ENCODE measurements at places on chromosomes 7 and 10.

GRCh38 chr7:98300595-98301372 lies 19.3 kb downstream of the BRI3 start:
- no peaks in the 10 kb centered on the region for H3K27me3 ChIP-seq
- no peak for DNase-seq
- peaks cover 4% of the 10 kb centered on the region for H3K4me1 ChIP-seq
- H3K4me3 ChIP-seq: no peak overlapping the region

- H3K4me1 ChIP-seq: no peaks in the 10 kb centered on the region
- H3K27ac ChIP-seq: no peak overlapping the region
These were observed 31.5 kb upstream of the OPTN start for GRCh38 chr10:13068484-13068883.

GRCh38 chr10:62045765-62046521 lies 144.4 kb downstream of the ARID5B start:
- peaks cover 5% of the 10 kb centered on the region for H3K36me3 ChIP-seq
- H3K27ac ChIP-seq: peak overlapping the region; percentile 90
- no peak for DNase-seq

GRCh38 chr10:130747946-130748345 lies 563.6 kb downstream of the TCERG1L start:
- no peak for DNase-seq
- H3K27ac ChIP-seq: no peak overlapping the region
- no peaks in the 10 kb centered on the region for H3K4me1 ChIP-seq
- H3K4me3 ChIP-seq: no peak overlapping the region
- no peaks in the 10 kb centered on the region for H3K36me3 ChIP-seq

DNA sequence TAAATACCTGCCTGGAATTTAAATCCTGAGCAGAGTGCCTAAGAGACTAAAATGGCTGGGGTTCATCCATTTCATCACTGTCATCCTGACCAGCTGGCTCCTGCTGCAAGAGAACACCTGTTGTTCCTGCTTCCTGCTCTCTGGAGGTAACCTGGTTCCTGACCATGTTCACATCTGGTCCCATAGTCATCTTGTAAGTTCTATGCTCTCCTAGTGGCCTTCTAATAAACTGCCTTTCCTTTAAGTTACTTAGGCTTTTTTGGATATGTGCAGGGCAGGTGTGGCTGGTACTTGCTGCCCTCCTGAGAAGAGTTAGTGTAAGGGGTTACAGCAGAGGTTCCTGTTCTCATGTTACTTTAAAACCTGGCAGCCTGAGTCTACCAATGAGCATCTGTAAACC lies 80.0 kb downstream of the NRCAM start:
- no peaks in the 10 kb centered on the region for H3K4me1 ChIP-seq
- peaks cover 4% of the 10 kb centered on the region for H3K27me3 ChIP-seq
- no peak overlapping the region for H3K27ac ChIP-seq
- H3K4me3 ChIP-seq: no peak overlapping the region

GRCh38 chr10:34121781-34122622 lies 693.1 kb downstream of the PARD3 start:
- DNase-seq: no peak
- no peak overlapping the region for H3K27ac ChIP-seq
- H3K4me3 ChIP-seq: peak overlapping the region; percentile 38
- H3K27me3 ChIP-seq: no peaks in the 10 kb centered on the region
- no peaks in the 10 kb centered on the region for H3K36me3 ChIP-seq

GRCh38 chr10:64101606-64102263 lies 580.5 kb downstream of the REEP3 start:
- H3K27ac ChIP-seq: no peak overlapping the region
- no peak for DNase-seq
- no peaks in the 10 kb centered on the region for H3K4me1 ChIP-seq
- H3K27me3 ChIP-seq: no peaks in the 10 kb centered on the region
- no peaks in the 10 kb centered on the region for H3K36me3 ChIP-seq

DNA sequence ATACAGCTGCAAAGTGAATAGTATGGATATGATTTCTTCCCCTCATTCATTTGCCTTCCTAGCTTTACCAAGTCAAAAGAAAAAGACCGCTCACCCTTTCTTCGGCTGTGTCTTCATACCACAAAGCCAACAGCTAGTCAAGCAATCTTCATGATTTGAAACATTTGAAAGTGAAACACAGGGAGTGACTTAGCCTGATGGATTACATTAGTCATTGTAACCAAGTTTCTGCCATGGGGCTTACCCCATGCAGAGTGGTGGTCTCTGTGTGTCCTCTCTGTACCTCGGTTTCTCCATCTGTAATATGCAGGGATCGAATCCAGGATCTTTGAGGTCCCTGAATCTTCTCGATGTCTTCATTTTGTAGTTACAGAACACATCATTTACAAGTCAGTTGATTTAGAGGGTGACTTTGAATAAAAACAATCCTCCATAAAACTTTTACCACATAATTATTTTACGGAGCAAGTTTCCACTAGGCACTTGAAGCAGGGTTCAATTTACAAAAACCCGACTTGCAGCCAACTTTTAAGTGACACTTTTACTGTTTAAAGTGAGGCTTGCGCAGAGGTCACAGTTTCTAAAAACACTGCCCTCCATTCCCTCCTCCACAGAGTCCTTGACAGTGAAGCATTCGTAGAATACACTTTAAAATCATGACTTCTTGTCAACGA lies 2.2 kb upstream of the LGI1 start:
- no peak overlapping the region for H3K27ac ChIP-seq
- DNase-seq: no peak
- H3K36me3 ChIP-seq: no peaks in the 10 kb centered on the region
- H3K27me3 ChIP-seq: peaks cover 69% of the 10 kb centered on the region
- H3K4me1 ChIP-seq: no peaks in the 10 kb centered on the region

- no peaks in the 10 kb centered on the region for H3K27me3 ChIP-seq
- no peak overlapping the region for H3K27ac ChIP-seq
- H3K4me3 ChIP-seq: no peak overlapping the region
- H3K4me1 ChIP-seq: no peaks in the 10 kb centered on the region
- peaks cover 4% of the 10 kb centered on the region for H3K36me3 ChIP-seq
- DNase-seq: no peak
These were observed 1160.8 kb upstream of the LRRTM3 start for GRCh38 chr10:65765006-65765541.

DNA sequence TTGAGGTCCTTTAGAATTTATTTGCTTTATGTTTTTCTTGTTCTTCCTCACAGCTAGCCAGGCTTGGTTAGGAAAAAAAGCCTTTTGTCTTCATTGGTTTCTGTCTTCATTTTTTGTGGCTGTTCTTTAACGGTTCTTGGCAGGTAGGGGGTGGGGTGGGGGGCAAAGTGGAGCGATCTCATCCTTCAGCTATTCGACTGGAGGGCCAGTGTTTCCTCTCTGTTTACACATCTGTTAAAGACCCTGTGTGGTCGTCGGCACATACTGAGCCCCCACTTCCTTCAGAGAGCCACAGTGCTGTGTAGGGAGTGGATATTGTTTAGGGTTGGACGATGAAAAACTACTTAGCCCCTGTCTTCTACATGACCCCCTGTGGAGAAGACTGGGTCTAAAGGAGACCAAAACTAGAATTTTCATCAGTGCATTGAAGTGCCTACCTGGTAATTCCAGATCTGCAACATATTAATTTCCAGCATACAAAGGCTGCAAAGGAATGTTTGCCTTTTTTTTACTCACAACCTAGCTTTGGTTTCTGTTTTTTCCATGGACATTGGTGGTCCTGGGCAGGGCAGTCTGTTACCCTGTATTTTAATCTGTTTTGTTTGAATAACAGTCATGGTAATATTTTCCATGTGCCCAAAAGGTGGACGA lies 29.0 kb downstream of the PRPF18 start:
- H3K27me3 ChIP-seq: no peaks in the 10 kb centered on the region
- H3K27ac ChIP-seq: no peak overlapping the region
- no peaks in the 10 kb centered on the region for H3K4me1 ChIP-seq
- H3K4me3 ChIP-seq: no peak overlapping the region
- DNase-seq: no peak
- H3K36me3 ChIP-seq: peaks cover 32% of the 10 kb centered on the region

All from natural killer cell treated with Interleukin-12 subunit alpha and Interleukin-12 subunit beta and Interleukin-15 and Interleukin-18, amount 100 ng/mL, for 72 hours (primary cell).